ENCODE measurements at places on chromosomes 13 and 19. TPM values are rescaled to one million over a fixed set of nuclear protein-coding genes. Genes with fewer than 3 reads are reported as not detected.

DMRTC2 gene
- total RNA-seq = not detected

RASGRP4 gene
- not detected for total RNA-seq

BCAM gene
- total RNA-seq = 21.5 TPM

CCNA1 gene
- total RNA-seq = not detected

TMC4 gene
- total RNA-seq = 5.1 TPM

FCER2 gene
- 0.15 TPM for total RNA-seq

NALCN gene
- total RNA-seq = 10.9 TPM

ZNF546 gene
- 68.4 TPM for total RNA-seq

GRCh38 chr13:48412881-48413351 is at the start of gene LPAR6:
Gene LPAR6 (minus strand): TSS chr13:48413113. CDS start chr13:48412423, 690 bp downstream.
- H3K27ac ChIP-seq = peak within 1 kb of the TSS; percentile 87
- H3K36me3 ChIP-seq = no peaks in the 10 kb centered on the region
- no peaks in the 10 kb centered on the region for H3K27me3 ChIP-seq
- peak within 1 kb of the TSS; percentile 47 for H3K4me3 ChIP-seq

DNA sequence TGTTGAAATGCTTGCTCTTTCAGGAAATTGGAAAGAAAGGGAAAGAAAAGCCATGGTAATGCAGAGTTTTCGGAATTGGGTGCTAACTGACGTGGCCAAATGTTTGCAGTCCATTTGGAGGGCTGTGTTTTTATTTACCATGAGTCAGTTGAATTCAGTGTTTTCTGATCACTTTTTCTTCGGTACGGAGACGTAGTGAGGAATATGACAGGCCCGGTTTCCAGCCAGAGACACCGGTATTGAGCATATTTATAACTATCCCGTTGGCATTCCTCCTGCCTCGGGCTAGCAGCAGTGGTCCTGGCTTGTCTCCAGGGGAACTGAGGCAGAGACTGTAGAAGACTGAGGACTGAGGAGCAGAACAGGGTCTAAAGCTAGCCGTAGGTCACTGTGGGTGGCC is 1.0 kb downstream of the CDC16 start:
- H3K36me3 ChIP-seq = peaks cover 14% of the 10 kb centered on the region
- H3K4me1 ChIP-seq = 0 out of 2 replicates have a peak, but pooled peaks cover 4% of the 10 kb centered on the region
- peak overlapping the region; percentile 87 for H3K4me3 ChIP-seq
- H3K27me3 ChIP-seq = no peaks in the 10 kb centered on the region
- H3K27ac ChIP-seq = peak overlapping the region; percentile 74
- no peak for DNase-seq

GRCh38 chr19:31269425-31270127 is 79.7 kb downstream of the TSHZ3 start:
- no peak for DNase-seq
- H3K4me1 ChIP-seq = no peaks in the 10 kb centered on the region
- H3K27me3 ChIP-seq = no peaks in the 10 kb centered on the region
- no peak overlapping the region for H3K4me3 ChIP-seq
- H3K27ac ChIP-seq = no peak overlapping the region
- H3K36me3 ChIP-seq = no peaks in the 10 kb centered on the region

GRCh38 chr13:80931766-80932165 is 590.8 kb upstream of the SPRY2 start:
- no peaks in the 10 kb centered on the region for H3K36me3 ChIP-seq
- no peak overlapping the region for H3K27ac ChIP-seq
- H3K27me3 ChIP-seq = no peaks in the 10 kb centered on the region
- no peaks in the 10 kb centered on the region for H3K4me1 ChIP-seq

GRCh38 chr19:2549701-2550191 is 73.8 kb downstream of the GADD45B start:
- peaks cover 35% of the 10 kb centered on the region for H3K4me1 ChIP-seq
- DNase-seq = no peak
- H3K27me3 ChIP-seq = no peaks in the 10 kb centered on the region

GRCh38 chr19:4979211-4979807 is 10.4 kb downstream of the KDM4B start:
- no peak overlapping the region for H3K27ac ChIP-seq
- H3K4me3 ChIP-seq = no peak overlapping the region
- no peak for DNase-seq
- no peaks in the 10 kb centered on the region for H3K27me3 ChIP-seq
- peaks cover 17% of the 10 kb centered on the region for H3K4me1 ChIP-seq

DNA sequence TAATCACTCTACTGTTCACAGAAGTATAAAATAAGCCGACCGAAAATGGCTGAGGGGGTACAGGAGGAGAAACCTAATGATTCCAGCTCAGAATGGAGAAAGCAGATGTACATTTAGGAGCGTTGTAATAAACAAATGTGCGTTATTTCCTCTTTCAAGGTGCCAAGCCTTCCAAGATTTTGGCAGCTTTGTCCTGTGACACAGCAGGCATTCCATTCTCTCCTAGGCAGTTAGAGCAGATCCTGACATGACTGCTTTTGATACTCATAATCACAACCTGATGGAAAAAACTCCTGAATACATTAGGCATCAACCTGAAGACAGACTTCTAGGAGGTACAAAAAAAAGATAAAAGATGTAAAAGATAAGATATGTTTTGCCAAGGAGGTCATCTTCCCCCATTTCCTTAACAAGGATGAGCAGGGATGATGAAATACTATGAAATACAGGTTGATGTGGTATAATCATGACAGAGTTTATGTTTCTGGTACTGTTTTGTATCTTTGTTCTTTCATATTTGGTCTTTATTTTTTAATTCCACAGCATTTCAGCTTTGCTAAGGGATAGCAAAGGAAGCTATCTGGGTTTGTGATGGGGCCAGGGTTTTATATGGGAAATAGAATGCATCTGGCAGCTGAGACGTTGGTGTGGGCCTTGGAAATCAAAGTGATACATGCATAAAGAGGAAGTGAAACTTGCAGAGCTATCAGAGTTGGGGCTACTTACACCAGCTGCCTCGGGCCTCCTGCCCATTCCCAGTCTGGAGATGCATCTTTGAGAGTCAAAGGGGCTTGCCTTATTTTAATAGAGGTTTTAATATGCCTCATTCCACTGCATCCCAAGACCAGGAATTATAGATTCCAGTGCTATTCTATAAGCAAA is 222.5 kb downstream of the OXGR1 start:
- H3K4me1 ChIP-seq = no peaks in the 10 kb centered on the region
- no peak overlapping the region for H3K4me3 ChIP-seq
- H3K27ac ChIP-seq = no peak overlapping the region
- DNase-seq = no peak
- H3K27me3 ChIP-seq = no peaks in the 10 kb centered on the region

DNA sequence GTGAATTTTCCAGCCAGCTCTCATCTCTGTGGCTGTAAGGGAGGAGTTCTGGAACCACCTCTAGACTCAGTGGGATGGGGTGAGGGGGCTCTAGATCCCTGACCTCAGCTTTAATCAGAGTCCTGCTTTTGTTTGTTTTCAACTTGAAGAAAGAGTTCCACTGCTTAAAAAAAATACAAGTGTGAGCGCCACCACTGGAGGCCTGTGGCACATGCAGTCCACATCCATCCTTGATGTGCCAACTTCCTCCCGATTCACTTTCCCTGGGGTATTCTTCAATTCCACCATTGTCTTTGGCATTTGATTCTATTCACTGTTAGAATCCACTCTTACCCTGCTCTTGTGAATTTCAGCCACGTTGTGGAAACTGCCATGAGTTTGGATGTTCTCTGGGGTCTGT is 62.4 kb upstream of the GJB6 start:
- H3K27me3 ChIP-seq = no peaks in the 10 kb centered on the region
- H3K36me3 ChIP-seq = no peaks in the 10 kb centered on the region
- H3K27ac ChIP-seq = no peak overlapping the region
- no peaks in the 10 kb centered on the region for H3K4me1 ChIP-seq
- no peak overlapping the region for H3K4me3 ChIP-seq

DNA sequence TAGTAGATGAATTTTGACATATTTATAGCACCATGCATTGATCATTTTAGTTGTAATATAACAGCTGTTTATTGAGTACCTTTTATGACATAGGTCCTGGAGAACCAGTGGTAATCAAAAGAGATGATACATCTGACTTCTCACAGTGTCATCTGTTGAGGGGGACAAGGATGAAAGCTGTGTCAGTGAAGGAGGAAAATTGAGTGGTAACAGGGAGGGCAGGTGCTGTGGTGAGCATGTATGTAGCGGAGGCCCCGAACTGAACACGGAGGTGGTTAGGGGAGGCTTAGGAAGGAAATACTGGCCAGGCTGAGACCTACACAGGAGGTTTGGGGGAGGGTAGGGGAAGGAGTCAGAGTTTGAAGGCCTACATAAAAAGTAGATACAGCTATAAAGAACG is 199.7 kb downstream of the GGACT start:
- no peak overlapping the region for H3K4me3 ChIP-seq
- DNase-seq = no peak
- no peaks in the 10 kb centered on the region for H3K36me3 ChIP-seq
- peaks cover 20% of the 10 kb centered on the region for H3K4me1 ChIP-seq
- no peaks in the 10 kb centered on the region for H3K27me3 ChIP-seq
- H3K27ac ChIP-seq = peak overlapping the region; percentile 100
